GM12864 (cell line): ENCODE measurements at places on chromosomes 16 and 17.

- DNase-seq = no peak
Measured at GRCh38 chr17:65109990-65110680, 27.0 kb upstream of the RGS9 start.

DNA sequence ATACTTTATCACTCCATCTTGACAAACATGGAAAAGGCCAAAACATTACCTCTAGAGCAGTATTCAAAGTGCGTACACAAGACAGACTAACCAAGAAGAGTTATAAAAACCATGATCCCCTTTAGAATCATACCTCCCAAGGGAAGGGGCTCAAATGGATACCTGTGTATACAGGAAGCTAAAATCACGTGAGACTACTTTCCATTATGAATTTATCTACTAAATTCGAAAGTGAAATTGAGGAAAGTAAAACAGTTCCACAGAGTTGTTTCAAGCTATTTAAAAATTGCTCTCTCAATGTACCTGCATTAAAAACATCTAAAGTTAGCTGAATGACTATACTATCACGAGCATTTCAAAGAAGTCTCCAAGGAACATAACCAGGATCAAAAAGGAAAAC is 32.7 kb downstream of the AP1G1 start:
- DNase-seq = no peak

GRCh38 chr17:9236286-9237052 is 215.2 kb downstream of the NTN1 start:
- no peak for DNase-seq

- no peak for DNase-seq
Measured at GRCh38 chr17:80284631-80285030, 24.0 kb downstream of the RNF213 start.
